Endothelial cell (in vitro differentiated cells): ENCODE measurements at places on chromosomes 7 and 10. TPM values are rescaled to one million over a fixed set of nuclear protein-coding genes. Genes with fewer than 3 reads are reported as not detected.
A peak's percentile ranks its signal among the peaks of the same experiment; 100 is the strongest.

The TRPV6 gene
- not detected for total RNA-seq

The DENND2A gene
- total RNA-seq: 41.0 TPM

- no peak for DNase-seq
- H3K4me1 ChIP-seq: peaks cover 27% of the 10 kb centered on the region
- H3K27me3 ChIP-seq: peaks cover 3% of the 10 kb centered on the region
- H3K27ac ChIP-seq: no peak overlapping the region
- H3K4me3 ChIP-seq: no peak overlapping the region
These were observed 18.4 kb downstream of the CREB3L2 start for GRCh38 chr7:137983323-137984008.

DNA sequence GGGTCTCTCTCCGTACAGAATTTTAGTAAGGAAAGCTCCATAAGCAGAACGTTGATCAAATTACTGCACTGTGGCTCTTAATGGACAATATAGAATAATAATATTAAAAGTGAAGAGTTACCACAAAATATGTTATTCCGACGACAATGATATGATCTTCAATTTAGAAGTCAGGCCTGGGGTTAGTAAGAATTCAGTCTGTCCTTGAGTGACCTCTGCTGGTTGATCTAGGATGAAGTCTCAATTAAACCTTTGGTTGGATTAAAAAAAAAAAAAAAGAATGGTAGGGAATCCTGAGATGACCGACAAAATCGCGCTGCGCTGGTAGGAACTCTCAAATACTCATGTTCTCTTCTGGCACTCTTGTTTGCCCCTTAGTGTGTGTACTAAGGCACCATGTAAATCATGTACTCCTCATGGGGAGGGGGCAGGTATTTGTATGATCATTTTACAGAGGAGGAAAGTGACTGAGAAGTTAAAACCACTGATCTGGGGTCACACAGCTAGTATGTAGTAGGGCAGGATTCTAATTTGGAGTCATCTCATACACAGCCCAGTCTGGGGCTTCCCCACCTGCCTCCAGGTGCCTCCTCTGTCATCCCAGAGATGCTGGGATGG is 161.3 kb upstream of the NPVF start:
- DNase-seq: peak; percentile 35
- peaks cover 10% of the 10 kb centered on the region for H3K4me1 ChIP-seq
- peaks cover 2% of the 10 kb centered on the region for H3K27me3 ChIP-seq
- H3K36me3 ChIP-seq: no peaks in the 10 kb centered on the region
- H3K4me3 ChIP-seq: no peak overlapping the region

- no peaks in the 10 kb centered on the region for H3K4me1 ChIP-seq
- H3K36me3 ChIP-seq: no peaks in the 10 kb centered on the region
- no peak overlapping the region for H3K27ac ChIP-seq
- DNase-seq: peak; percentile 44
- H3K4me3 ChIP-seq: no peak overlapping the region
These were observed 17.0 kb downstream of the PNLIPRP3 start for GRCh38 chr10:116444527-116445142.

DNA sequence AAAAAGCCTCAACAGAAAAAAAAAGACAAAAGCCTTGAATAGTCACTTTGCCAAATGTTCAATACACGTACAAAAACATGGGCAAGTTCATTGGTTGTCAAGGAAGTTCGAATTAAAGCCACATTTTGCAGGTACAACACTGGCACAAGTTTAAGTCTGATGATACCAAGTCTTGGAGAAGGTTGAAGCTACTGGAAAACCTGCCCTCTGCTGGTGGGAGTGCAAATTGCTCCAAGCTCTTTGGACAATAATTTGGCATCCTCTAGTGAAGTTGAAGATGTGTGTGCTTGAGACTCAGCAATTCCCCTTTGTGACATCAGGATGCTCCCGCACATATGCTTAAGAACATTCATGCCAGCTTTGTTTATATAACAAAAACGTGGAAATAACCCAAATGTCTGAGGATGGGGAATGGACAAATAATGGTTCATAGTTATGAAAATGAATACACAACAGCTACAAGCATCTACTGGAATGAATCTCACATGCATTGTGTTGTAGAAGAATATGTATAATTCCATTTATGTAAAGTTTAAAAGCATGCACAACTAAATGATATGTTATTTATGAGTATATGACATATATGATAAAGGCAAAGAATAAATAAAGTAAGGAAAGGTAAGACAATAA is 120.0 kb upstream of the PLPP4 start:
- peak; percentile 73 for DNase-seq
- H3K4me3 ChIP-seq: no peak overlapping the region
- no peaks in the 10 kb centered on the region for H3K36me3 ChIP-seq
- H3K27me3 ChIP-seq: no peaks in the 10 kb centered on the region

- H3K4me3 ChIP-seq: no peak overlapping the region
- no peak overlapping the region for H3K27ac ChIP-seq
- peaks cover 4% of the 10 kb centered on the region for H3K36me3 ChIP-seq
- no peaks in the 10 kb centered on the region for H3K4me1 ChIP-seq
These were observed 147.3 kb upstream of the PLXNA4 start for GRCh38 chr7:132723506-132724081.
